Foreskin melanocyte (primary cell): ENCODE measurements at places on chromosomes 1 and 21.

- no peak for DNase-seq
These were observed 112.2 kb upstream of the MROH9 start for GRCh38 chr1:170823120-170823519.

DNA sequence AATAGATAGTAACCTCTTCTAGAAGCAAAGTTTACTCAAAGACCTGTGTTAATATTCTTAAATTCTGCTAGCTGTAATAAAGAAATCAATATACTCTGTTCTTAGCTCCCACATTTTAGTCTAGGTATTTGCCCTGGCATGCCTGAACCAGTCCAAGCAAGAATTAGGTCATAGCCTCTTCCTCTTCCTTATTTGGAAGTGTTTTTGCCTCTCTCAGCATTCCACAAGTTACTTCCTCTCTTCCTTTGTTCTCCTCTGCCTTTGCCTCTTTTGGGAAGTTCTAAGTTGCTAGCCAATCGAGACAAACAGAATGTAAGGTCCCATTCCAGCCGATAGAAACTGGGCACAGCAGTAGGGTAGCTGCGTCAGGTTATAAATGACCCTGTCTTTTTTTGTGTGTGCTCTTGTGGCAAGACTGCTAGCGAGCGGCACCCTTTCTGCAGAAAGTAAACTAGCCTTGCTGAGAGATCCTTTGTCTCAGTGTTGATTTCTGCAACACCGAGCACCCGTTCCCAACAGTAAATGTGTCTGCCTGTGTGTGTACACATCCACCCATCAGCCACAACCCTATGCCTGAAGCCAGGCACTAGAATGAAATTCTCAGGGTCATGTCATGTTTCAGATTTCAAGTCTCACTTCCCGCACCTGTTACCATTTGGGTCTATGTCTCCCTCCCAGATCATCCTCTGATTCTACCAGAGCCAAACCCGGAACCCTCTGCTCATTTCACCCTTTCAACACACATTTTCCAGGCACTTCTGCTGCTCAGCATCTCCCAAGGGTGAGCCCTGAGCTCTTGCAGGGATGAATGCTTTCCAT lies 37.5 kb downstream of the LRRC3 start:
- no peak for DNase-seq

GRCh38 chr1:218346391-218347204 lies 1.5 kb downstream of the TGFB2 start:
- DNase-seq, result no peak

GRCh38 chr1:117113199-117113598 lies 8.3 kb downstream of the TRIM45 start:
- DNase-seq, result no peak

GRCh38 chr21:41227357-41228005 lies 59.5 kb downstream of the BACE2 start:
- no peak for DNase-seq

DNA sequence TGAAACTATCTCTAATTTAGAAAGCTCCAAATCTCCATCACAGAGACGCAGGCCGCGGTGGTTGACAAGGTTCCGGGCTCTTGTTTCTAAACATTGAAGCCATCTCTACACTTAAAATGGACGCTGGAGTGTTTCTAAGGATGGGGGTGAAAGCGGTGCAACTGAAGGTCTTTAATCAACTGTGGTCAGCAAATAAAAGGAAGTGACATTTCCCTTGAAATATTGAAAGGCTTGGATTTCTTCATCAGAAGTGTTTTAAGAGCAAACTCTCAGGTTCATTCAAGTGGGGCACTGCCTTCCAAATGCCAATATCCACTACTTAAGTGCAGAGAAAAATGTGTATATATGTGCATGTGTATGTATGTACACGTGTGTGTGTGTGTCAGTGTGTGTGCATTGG lies 117.3 kb downstream of the KAZN start:
- DNase-seq, result no peak

DNA sequence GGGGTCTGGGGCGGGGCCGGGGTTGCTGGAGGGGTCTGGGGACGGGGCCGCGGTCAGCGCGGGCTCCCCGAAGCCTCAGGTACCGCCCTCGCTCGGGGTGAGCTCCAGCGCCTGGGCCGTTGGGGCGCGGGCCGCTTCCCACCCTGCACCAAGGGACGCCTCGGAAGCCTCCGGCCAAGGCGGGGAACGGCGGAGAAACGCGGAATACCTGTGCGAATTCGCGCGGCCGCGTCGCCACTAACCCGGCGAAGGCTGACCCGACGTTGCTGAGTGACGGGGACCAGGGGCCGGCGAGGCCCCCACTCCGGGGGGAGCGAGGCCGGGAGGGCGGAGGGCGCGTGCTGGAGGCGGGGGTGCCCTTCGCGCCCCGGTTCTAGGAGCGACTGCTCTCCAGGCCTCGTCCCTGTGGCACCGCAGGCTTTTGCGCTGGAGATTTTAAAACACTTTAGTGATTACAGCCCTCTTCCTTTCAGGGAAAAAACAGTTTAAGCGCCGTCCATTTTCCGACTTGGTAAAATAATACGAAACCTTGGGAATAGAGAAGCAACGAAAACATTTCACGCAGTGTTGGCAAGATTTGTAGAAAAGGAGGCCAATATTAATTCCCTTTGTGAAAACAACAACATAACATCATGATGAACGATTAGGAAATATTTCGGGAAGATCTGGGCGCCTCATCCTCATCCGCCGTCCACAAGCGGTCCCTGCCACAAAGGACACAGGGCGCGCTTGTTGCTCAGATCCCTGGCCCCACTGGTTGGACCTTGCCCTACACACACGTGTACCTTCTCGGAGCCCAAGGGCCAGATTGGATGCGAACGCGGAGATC lies 971 bp upstream of the GNG4 start:
- no peak for DNase-seq

GRCh38 chr1:62953633-62954032 lies 169.7 kb downstream of the ATG4C start:
- no peak for DNase-seq

DNA sequence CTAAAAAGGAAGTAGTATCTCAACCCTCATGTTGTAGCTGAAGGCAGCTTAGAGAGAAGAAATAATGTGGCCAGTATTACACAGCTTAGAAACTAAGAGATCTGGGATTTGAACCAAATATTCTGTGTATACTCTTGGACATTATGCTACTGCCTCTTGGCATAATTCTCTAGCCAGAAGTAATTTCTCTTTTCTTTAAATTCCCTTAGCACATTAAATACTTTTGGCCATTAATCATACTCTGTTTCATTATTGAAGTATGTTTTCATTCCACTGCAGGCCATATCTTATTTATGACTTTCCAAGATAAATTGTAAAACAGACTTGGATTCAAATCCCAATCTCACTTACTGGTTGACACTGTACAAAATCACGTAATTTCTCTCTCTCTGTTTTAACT lies 181.3 kb upstream of the SPAG17 start:
- no peak for DNase-seq

DNA sequence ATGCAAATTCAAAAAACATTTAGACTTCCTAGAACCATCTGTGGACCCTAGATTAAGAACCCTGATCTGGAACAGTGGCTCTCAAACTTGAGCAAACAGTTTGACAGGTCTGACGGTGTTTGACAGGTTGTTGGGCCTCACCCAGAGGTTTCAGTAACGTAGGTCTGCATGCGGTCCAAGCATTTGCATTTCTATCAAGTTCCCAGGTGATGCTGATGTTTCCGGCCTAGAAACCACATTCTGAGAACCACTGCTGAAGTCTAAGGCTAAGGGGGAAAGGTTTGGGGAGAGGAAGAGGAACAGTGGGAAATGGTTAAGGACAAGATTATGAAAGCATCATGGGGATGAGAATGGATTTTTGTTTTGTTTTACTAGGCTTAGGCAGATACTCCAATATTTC lies 48.6 kb downstream of the MDM4 start:
- DNase-seq, result no peak

- no peak for DNase-seq
These were observed 63.1 kb downstream of the PTGFR start for GRCh38 chr1:78553859-78554258.

- DNase-seq, result no peak
These were observed 75.7 kb downstream of the UCHL5 start for GRCh38 chr1:192983349-192983980.

DNA sequence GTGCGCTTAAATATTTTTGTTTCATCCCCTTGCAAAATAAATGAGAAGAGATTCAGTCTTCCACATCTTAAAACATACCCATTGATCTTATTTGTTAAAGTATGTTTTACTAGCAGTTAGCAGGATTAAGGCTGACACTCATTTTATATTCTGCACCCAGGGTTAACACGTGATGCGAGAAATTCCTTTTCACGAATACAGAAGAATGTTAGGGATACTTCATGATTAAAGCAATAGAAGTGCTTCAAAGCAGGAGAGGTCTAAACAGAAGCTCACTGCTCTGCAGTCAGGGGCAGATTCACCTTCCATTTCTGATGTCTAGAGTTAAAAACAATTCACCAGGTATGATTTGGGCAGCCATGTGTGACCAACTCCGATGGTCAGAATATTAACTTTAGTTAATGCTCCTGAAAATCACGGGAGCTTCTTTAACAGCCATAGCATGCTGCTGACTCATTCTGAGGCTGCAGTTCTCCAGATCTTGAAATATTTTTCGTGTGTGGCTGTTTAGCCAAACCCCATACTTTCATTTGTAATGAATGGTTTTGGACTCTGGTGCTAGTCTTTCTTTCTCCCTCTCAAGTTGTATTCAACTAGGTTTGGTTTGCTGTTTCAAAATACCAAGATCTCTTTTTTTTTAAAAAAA lies 19.7 kb downstream of the BCAR3 start:
- DNase-seq, result no peak

GRCh38 chr1:32924881-32925344 lies 23.7 kb upstream of the TMEM54 start:
- DNase-seq, result no peak

- DNase-seq, result no peak
These were observed 11.0 kb downstream of the ZBTB7B start for GRCh38 chr1:155013632-155014031.

GRCh38 chr1:91400133-91400725 lies 4.4 kb downstream of the HFM1 start:
- peak; percentile 75 for DNase-seq

GRCh38 chr1:235022981-235023710 lies 105.5 kb downstream of the TOMM20 start:
- no peak for DNase-seq

DNA sequence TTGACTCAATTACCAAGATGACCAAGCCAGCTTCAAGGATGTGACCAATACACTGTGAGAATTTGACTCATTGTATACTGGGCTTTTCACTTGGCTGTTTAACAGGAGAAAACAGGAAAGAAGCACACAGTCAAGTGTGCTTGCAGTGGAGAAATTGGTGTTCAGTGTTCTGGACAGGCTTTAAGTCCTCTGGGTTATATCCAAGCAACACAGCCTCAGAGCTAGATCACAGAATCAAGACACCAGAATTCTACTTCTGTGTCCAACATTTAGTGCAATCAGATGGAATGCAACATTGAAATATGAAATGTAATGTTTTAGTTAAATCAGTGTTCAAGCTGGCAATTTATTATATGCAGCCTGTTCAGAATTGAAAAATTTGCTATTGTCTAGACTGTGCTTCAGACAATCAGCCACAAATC lies 694.4 kb downstream of the LTN1 start:
- DNase-seq, result no peak

- no peak for DNase-seq
These were observed 137.7 kb upstream of the ADGRL2 start for GRCh38 chr1:81662913-81663526.

DNA sequence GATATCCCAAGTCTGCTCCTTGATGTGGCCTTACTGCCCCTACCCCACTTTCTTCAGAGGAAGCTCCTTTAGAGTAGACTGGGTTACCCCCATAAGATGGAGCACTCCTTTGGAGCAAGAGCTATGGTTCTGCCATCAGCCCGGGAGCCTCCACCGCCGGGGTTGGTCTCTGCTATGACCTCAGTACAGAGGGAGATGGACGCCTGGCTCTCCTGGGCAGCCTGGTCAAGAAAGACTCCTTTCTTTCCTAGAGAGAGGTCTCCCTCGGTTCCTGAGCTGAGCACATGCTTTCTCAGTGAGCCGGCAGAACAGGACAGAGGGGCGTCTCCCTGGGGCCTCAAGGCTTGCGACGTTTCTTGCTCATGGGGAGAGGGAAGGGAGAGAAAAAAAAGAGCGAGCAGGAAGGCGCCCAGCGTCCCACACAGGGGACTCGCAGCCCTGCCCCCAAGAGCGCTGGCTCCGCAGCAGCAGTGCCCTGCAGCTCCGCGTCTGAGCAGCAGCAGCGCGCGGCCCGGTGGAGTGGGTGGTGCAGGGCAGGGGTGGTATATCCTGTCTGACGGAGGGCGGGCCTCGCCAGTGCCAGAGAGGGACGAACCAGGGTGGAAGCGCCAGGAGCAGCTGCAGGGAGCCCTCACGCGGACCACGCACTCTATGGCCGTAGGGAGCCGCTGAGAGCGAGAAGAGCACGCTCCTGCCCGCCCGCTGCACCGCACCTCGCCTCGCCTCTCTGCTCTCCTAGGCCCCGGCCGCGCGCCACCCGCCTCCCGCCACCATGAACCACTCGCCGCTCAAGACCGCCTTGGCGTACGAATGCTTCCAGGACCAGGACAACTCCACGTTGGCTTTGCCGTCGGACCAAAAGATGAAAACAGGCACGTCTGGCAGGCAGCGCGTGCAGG lies at the start of gene PKP1:
Gene PKP1 (plus strand): TSS at position 576 of the 899 bp plus-strand sequence. CDS start 197 bp downstream, at position 773.
- no peak for DNase-seq

DNA sequence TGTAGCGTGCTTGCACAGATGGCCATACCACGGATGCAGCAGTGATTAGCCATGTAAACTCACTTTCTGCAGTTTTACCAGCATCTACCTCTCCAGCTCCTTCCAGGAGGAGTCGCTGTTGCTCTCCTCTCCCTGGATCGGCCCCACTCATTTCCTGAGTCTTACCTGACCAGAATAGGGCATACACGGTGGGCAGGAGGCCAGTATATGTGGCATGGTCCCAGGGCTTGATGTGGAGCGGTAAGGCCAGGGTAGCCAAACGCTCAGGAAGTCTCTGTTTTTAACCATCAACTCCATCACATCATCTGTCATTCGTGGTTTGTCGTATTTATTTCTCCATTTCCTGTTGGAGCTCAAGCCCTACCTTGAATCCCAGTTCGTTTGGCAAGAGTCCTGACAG lies 163.4 kb upstream of the USP24 start:
- no peak for DNase-seq

- no peak for DNase-seq
These were observed 17.2 kb downstream of the NFYC start for GRCh38 chr1:40708750-40709099.

DNA sequence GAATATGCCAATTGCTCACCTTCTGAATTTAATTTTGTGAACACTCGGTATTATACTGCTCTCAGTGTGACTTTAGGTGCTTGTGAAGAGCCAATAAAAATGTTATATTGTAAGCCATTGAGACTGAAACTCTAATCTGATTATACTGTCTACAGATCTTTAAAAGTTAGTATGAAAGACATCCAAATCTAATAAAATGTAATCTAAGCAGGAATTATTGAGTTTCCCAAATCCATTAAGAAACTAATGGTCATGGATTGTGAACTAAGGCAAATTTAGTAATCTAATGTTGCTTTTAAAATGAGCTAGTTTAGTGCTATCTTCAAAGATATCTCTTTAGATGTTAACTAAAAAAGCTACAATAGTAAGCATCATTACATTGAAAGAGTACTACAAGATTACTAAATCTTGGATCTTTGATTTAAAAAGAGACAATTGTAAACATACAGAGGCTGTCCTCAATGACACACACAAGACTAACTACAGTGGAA lies 1132.4 kb upstream of the B3GALT2 start:
- no peak for DNase-seq

GRCh38 chr1:55418208-55419000 lies 203.2 kb upstream of the USP24 start:
- no peak for DNase-seq
